Esophagus muscularis mucosa (tissue), 4 donors: ENCODE measurements at places on chromosomes 1 and 21. TPM values are rescaled to one million over a fixed set of nuclear protein-coding genes. Genes with fewer than 3 reads are reported as not detected.

TNFRSF14 gene
- 26.2 TPM for total RNA-seq

ASPM gene
- not detected for total RNA-seq

ISG15 gene
- 40.3 TPM for total RNA-seq

OR2T11 gene
- not detected for total RNA-seq

TNFAIP8L2 gene
- 8.3 TPM for total RNA-seq
